ENCODE measurements at places on chromosomes 6 and 20.

- no peak for DNase-seq
Observed at GRCh38 chr20:25453035-25453810, 45.8 kb downstream of the GINS1 start.

DNA sequence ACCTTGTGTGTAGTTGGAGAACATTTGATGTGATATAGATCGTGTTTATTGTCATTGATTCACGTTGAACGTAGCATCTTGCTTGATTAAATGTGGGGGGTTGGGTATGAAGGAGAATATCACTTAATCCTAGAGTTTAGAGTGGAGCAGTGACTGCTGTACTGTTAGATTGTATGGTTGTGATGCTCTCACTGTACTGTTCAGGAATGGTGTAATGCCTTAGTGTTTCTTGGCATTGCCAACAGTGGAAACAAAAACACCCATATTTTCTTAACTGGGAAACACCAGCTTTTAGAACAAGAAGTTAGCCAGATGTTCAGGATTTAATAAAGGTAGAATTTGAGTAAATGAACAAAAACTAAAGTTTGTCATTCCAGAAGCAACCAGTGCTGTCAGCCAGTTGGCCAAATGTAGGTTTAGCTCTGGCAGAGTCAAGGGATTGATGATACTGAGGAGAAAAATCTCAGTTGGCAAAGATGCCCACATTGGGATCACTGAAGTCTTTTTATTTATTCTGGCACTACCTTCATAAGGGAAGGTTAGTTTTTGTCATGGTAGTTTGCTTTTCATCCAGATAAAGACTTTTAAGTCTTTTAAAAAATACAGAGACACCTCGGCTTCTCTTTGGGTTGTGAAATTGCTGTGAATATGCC lies 129.9 kb downstream of the JARID2 start:
- DNase-seq: no peak

GRCh38 chr6:109013656-109014305 lies 80.9 kb downstream of the SESN1 start:
- DNase-seq: no peak

DNA sequence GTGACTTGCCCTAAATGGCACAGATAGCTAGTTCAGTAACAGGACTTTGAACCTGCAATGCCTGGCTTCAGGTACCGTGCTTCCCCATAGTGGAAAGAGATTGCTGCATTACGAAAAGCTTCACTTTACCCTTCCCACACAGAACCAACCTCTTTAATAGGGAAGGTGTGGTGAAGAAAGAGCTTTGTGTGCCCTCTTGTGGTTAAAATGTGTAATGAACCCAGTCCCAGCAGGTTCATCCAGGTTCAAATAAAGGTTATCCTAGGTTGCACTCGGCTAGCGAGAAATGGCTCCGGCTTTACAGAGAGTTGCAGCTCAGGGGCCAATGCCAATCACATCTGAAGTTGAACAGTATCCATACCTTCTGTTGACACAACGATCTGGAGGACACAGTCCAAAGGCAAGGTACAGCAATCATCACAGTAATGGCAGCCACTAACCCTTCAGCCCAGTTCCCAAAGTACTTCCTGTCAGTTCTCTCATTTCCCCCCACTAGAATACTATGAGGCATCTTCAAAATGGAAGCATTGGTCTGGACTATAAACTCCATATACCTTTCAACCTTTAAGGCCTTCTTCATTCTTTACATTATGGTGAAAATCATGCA lies 3.0 kb downstream of the DEFB115 start:
- DNase-seq: no peak

DNA sequence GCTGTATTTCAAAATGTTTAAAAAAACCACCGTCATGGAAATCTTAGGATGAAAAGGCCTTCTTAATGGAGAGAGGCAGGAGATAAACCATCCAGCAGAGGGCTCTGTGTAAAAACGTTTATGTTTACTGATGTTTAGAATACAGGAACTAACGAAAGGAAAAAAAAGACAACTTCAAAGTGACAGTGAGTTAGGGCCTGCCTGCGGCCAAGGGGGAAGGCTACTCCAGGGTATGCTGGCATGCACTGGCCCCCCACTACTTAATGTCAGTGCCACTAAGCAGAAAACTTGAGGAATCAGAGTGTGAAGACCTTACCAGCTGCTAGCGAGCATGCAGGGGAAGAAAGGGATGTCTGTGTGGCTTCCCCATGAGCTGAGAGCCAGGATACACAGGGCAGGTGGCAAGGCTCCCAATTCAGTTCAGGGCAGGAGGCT lies 47.7 kb downstream of the AKAP7 start:
- DNase-seq: no peak

DNA sequence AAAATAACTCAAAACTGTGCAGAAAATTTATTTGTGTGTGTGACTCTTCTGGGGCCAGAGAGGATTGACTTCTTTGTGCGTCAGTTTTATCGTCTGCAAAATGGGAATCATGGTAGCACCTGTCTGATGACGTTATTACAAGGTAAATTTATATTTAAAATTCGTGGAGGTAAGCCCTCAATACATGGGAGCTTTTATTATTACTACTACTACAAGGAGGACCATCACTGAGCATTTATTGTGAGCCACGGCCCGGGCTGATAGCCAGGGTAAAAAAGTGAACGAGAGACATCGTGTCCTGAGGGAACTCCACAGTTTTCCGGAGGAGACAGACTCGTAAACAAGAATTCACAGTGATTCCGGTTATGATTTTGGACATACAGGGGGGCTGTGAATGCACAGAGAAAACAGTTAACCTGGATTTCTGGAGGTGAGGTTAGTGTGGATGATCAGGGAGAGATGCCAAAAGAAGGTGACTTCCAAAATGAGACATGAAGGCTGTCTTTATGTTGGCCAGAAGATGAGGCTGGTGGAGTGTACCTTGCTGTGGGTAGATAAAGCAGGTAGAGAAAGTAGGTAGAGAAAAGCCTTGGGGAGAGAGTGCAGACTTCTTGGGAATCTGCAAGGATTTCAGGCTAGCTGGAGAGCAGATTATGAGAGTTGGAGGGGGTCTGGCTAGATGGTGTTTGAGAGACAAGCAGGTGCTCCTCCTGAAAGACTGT lies 10.6 kb upstream of the SERINC3 start:
- peak; percentile 59 for DNase-seq

- DNase-seq: no peak
Observed at GRCh38 chr6:31140643-31141042, 1.8 kb upstream of the PSORS1C2 start.

- DNase-seq: no peak
Observed at GRCh38 chr6:73024598-73024997, 200.7 kb downstream of the KHDC1L start.

- DNase-seq: no peak
Observed at GRCh38 chr20:35828434-35828833, 56.6 kb downstream of the PHF20 start.

- DNase-seq: no peak
Observed at GRCh38 chr20:25408170-25408547, 686 bp downstream of the GINS1 start.

- DNase-seq: no peak
Observed at GRCh38 chr6:16849280-16849987, 88.2 kb upstream of the ATXN1 start.

DNA sequence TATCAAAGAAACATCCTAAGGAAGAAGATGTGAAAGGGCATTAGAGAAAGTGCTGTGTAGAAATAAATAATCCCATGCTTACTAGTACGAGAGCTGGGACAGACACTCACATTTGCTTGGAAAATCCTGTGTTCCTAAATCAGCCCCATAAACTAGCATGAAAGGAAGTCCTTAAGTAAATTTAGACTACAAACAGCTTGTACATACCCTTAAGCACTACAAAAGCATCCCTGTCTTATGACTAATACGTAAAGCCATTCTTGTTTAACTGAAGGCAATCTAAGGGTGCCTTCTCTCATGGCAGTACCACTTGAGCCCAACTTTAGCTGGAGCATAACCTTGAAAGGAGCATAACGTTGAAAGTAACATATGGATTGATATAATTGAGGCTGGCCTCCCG lies 15.4 kb upstream of the FOXQ1 start:
- DNase-seq: no peak

- DNase-seq: no peak
Observed at GRCh38 chr20:25220021-25220730, 24.7 kb downstream of the ENTPD6 start.

- peak; percentile 81 for DNase-seq
Observed at GRCh38 chr20:50561379-50562078, 51.3 kb downstream of the PTPN1 start.

DNA sequence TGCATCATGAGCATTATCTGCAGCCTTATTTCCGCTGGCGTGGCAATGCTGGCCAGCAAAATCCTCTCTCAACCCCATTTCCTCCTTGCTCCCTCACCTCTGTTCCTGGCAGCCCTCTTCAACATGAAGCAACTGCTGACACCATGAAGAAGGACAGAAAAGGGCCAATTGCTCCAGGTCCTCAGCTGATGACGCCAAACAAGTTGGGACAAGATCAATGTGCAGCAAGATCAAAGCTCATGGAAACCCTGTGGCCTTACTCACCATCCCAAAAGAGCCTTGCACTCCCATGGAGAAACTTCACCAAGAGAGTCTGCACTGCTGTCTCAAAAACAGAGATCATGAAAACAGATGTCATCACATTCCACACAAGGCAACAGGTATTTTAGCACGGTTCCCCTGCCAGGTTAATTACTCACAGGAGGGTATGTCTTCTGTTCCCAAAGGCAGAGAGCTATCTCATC lies 7.4 kb downstream of the GFOD1 start:
- no peak for DNase-seq

- DNase-seq: no peak
Observed at GRCh38 chr6:122798099-122798641, 9.1 kb downstream of the SMPDL3A start.

- DNase-seq: no peak
Observed at GRCh38 chr6:55176958-55177357, 2.6 kb downstream of the HCRTR2 start.
